ENCODE measurements at places on chromosomes 7 and 10.

DNA sequence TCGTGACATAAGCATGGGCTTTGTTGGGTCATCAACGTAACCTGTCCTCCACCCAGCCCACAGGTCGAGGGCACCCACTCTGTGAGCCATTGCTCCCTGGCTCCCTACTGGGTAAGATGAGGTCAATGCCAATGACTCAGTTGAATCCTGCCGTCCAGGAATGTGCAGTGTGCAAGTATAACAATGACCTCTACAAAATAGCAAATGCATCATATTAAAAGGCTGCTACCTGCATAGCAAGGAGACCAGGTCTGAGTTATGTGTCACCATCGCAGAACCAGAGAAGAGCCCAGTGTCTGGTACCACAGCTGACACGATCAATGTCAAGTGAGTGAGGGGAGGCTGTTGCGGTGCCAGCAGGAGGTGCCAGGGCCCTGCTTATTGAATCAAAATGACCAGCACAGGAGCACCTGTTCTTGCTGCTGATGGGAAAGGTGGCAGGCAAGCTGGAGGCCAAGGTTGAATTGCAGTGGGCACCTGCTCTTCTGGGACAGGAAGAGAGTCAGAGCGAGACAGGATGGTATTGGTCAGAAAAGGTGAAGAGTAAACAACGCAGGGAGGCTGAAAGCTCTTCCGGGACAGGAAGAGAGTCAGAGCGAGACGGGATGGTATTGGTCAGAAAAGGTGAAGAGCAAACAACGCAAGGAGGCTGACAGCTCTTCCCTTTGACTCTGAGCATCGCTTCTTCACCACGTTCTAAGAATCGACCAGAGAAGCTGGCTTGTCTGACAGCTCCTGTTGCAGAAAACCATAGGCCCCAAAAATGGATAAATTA lies 108.7 kb upstream of the ADAM12 start:
- DNase-seq: no peak

DNA sequence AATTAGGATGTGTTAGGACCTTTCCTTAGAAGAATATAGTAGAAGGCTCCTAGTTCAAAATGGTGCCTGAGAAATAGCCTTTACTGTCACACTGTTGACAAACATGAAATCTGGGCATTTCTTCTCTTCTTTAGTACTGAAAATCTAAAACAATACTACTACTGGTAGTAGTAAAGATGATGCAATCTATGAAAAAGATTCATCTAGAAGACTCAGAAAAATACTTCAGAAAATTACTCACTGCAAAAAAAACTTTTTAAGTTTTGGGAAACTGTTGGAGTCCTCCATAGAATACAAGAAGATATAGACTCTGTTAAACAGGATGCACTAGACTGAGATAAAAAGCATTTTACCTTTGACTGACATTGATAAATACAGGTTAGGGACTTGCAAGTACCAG lies 67.1 kb downstream of the NRF1 start:
- DNase-seq: no peak

DNA sequence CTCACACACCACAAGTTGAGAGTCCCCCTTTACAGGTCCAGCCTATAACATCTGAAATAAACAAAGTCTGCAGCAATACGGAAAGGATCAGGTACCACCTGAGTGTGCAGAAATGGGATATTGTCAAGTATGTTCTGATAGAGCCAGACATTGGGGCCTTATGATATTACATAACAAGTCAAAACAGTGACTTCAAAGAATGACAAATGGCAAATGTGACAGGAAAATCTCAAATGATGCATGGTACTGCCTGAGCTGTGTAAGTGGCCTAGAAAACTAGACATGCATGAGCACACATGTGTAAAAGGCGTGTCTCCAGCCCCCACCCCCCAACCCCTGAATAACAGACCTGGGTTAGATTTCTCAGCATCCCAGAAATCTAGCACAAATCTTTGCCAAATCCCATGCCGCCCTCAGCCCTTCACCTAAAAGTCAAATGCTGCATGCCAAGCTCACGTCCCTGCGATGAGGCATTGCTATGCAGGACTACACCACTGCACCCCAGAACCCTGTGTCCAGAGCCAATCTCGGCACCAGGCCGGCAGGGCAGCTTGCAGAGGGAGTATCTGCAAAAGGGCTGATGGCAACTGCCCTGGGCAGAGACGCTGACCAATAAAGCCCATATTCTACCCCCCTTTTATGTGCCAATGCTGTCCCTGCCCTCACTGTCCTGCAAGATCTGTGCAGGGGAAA lies 58.8 kb downstream of the PRKAG2 start:
- no peak for DNase-seq

- DNase-seq: no peak
These were observed 27.0 kb upstream of the GPR26 start for GRCh38 chr10:123639131-123639530.

DNA sequence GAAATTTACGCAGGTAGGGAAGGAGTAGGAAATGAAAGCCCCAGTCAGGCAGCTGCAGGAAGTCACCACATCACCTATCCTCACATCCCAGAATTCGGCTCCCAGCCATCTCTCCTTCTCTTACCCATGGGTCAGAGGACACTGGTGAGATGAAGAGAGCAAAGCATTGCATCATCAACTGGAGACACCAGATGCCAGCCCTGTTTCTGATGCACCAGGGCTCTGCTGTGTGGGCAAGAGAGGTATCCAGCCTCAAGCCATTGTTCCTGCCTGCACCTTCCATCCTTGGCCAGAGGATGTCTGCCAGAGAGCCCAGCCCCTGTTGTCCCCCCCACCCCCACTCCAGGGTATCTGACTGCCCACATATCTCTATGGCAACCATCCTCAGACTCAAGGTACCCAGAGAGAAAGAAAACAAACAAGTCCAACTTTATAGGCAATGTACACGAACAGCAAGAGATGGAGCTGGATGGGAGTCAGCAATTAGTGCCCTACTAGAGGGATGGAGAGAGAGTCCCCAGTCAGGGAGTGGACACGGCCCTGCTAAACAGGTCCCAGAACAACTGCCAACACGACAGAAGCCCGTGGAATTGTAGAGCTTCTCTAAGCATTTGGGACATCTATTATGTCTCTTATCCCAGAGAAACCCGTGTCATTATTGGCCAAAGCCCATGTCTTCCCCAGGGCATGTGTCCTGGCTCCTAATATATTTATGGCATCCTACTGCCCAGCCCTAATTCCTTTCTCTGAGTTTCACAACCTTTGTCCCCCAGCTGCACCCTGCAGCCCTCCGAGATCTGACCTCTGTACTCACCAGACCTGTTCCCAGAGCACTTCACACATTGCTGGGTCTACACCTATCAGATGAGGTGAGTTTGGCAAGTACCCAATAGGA lies 2.8 kb downstream of the CAMK2G start:
- no peak for DNase-seq

DNA sequence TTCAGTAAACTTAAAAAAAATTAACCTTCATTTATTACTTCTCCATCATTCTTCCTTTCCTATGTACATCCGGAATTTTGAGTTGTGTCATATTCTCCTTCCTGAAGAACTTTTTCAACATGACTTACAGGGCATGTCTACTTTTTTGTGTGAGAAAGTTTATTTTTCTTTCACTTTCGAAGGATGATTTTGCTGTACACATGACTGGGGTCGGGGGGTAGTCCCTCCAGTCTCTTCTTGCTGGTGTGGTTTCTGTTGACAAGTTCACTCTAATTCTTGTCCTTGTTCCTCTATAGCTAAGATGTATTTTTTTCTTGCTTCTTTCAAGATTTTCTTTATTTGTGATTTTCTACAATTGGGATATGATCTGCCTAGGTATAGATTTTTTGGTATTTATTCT lies 55.8 kb downstream of the INPP5A start:
- no peak for DNase-seq

GRCh38 chr7:155667241-155667829 lies 22.9 kb downstream of the RBM33 start:
- DNase-seq: no peak

DNA sequence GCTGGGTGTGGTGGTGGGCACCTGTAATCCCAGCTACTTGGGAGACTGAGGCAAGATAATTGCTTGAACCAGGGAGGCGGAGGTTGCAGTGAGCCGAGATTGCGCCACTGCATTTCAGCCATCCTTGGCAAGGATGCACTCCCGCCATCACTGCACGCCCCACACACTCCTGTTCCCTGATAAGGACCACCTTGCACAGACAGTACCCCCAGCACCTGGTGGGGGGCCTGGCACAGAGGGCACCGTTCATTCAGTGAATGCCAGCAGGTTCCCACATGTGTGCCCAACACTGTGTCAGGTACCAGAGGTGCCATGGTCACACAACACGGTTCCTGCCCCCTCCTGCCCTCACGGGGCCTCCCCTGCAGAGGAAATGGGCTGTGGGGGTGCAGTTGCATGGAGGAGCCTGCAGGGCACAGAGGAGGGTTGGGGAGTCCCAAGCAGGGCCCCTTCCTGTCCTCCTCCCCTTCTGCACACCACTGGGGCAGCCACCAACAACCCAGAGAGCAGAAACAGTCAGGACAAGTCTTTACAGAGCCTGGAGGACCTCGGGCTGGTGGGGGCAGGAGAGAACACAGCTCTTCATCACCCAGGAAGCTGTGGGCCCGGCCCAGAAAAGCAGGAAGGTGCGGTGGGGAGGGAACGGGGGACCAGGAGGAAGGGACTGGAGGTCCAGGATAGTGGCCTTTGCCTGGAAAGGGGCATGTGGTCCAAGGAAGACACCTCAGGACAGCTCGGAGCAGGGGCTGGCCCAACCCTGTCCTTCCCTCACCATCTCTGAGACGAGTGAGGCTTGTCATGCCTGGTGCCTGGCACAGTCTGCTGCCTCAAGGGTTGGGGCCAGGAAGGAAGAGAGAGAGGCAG lies 7.1 kb downstream of the CRYGN start:
- DNase-seq: peak; percentile 33

DNA sequence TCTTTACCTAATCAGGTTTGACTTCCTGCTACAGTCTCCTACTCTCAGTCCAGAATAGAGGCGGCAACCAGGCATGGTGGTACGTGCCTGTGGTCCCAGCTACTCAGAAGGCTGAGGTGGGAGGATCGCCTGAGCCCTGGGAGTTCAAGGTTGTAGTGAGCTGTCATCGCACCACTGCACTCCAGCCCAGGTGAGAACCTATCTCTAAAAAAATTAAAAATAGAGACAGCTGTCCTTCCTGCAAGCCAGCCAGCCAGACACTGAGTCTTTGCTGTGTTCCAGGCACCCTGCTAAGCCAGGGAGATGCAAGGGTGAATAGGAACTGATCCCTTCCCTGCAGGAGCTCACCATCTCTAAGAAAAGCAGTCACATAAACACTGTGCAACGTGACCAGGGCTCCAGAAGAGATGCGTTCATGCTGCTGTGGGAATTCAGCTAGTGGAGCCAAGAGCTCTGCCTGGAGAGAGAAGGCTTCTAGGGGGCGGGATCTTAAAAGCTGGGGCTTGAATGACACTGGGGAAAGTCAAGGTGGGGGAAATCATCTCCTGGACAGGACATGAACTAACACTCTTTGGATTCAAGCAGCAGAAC lies 22.1 kb upstream of the SLIT1 start:
- no peak for DNase-seq

- no peak for DNase-seq
These were observed 129.5 kb downstream of the LHPP start for GRCh38 chr10:124591123-124591495.

DNA sequence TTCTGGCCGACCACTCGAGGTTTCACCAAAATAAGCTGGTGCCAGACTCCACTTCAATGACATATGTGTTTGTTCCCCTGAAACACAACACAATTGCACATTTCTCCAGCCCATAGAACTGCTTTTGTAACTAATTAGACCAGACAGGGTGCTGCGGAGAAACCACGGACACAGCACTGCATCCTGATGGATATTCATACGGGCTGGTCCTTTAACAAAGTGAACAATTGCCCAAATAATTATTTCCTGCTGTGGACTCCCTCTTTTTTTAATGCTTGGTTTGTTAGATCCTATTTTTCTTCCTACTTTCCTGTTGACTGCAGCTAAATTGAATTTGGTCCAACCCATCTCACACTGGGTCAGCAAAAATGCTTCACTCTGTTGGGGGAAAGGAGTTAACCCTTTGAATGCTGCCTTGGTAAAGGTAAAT lies 198.6 kb upstream of the BMPER start:
- DNase-seq: no peak

GRCh38 chr7:128961030-128961659 lies 23.4 kb downstream of the IRF5 start:
- DNase-seq: no peak

- no peak for DNase-seq
These were observed 5.9 kb downstream of the STAM start for GRCh38 chr10:17649836-17650235.

DNA sequence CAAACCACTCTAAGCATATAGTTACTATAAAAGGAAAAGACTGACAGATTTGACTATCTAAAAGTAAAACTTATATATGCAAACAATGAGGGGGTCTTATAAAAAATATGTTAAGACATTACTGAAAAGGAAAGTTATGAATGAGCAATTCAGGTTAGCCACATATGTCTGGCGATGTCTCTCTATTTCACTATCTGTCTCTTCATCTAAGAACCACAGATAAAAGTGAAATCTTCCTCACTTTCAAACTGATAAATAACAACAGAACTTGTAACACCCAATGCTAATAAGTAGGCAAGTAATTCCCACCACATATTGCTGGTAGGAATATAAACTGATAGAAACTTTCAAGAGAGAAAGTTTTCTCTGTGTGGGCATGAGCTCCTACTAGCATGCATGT lies 138.2 kb downstream of the CHCHD3 start:
- no peak for DNase-seq

DNA sequence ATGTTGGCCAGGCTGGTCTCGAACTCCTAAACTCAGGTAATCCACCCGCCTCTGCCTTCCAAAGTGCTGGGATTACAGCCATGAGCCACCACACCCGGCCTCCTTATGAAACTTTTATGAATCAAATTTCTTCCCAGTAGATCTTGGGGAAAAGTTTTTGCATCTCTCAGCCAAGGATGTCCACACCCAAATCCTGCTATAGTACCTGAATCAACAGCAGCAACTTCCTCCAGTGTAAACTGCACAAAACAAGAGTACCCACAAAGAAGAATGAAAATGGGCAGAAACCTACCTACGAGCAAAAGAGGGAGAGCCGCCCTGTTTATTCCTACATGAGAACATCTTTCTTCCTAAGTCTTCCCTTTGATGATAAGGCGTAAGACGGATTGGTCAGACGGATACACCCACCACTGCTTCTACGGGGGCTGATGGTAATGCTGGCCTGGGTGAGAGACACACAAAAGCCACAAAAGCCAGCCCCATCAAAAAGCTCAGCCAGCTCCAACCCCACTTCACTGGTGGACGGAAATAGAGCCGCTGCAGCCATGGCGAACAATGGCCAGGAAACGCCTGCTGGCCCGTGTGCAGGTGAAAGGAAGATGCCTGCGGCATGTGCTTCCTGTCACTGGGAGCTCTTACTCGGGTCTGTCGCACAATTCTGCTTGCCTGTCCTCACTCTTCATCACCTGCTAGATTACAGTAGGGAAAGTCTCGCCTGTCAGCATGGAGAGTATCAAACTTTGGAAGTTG lies 10.4 kb downstream of the JCAD start:
- DNase-seq: no peak

DNA sequence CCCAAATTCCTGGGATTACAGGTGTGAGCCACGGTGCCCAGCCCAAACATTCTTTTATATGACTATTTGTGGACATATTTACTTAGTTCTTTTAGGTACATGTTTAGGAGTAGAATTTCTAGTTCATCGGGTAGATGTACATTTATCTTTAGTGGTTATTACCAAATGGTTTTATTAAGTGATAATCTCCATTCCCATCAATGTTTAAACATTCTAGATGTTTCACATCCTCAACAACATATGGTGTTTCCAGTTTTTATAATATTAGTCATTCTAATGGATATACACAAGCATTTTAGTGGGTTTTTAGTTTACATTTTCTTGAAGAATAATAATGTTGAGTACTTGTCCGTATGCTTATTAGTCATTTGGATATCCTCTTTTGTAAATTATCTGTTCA lies 131.7 kb downstream of the RTKN2 start:
- DNase-seq: no peak

- DNase-seq: no peak
These were observed 256.0 kb upstream of the AUTS2 start for GRCh38 chr7:69342154-69342884.

All from effector CD4-positive, alpha-beta T cell (primary cell).